GM19239 (cell line): ENCODE measurements at places on chromosomes 12 and 14.

DNA sequence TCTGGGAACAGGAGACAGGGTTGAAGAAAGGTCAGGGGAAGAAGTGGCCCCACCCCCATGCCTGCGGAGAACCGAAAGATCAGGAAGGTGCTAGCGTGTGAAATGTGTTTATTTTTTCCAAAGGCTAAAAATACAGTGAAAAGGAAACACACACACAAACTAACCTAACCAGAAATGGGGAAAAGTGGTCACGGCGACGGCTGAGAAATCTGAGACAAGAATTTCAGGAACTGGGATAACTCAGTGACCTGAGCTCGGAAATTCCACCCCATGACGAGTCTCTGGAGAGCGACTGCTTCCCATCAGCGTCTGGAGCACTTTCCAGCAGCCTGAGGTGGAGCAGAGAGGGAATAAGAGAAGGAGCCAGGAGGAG lies 16.6 kb upstream of the RND1 start:
- DNase-seq: no peak

- no peak for DNase-seq
These were observed 2.1 kb downstream of the DIP2B start for GRCh38 chr12:50506753-50507473.

GRCh38 chr12:110765111-110765510 lies 22.4 kb upstream of the PPP1CC start:
- DNase-seq: no peak

- DNase-seq: no peak
These were observed 21.1 kb downstream of the PLXNC1 start for GRCh38 chr12:94169495-94169894.

DNA sequence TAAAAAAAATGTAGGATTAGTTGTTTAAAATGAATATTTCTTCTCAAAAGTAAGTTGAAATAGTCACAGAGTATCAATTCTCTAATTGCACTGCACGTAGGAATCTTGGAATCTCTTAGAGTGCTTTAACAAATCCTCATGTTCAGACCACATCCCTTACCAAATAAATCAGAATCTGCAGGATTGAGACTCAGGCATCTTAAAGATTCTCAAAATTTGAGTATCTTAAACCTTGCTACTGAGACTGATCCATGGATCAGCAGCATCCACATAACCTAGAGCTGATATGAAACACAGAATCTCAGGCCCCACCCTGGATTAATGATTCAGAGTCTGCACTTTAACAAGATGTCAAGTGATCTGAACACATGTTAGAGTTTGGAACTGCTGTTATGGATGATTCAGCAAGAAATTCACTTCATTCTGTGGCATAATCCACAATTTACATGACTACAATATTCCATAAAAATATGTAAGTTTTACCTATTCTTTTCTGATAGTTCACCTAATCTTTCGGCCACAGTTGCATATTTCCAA lies 58.7 kb downstream of the ADAMTS20 start:
- DNase-seq: no peak

- DNase-seq: no peak
These were observed 98.4 kb downstream of the BCAT1 start for GRCh38 chr12:24850496-24850895.
